Effector memory CD4-positive, alpha-beta T cell (primary cell): ENCODE measurements at places on chromosomes 4 and X.

- DNase-seq: no peak
Measured at GRCh38 chrX:112736310-112736709, 56.6 kb upstream of the LHFPL1 start.

GRCh38 chr4:1969928-1970723 lies 38.6 kb downstream of the NELFA start:
- DNase-seq: no peak

- DNase-seq: no peak
Measured at GRCh38 chr4:46715468-46715867, 193.6 kb downstream of the COX7B2 start.

DNA sequence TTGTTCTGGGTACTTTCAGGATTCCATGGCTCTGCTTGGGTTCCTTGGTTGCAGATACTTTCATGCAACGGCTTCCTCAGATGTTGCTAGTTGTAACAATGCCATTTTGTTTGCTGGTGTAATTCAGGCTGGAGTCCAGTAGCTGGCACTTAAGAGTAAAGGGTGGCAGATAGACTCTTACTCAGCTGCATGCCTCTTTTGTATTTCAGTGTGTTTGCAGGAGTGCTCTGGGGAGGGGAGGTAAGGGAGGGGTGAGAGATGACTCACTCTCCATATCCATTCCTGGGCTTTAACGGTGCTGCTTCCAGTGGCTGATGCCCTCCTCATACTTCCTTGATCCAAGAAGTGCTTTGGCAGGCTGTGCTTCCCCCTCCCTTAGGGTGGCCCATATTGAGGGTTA lies 155.2 kb downstream of the ZNF330 start:
- DNase-seq: no peak

DNA sequence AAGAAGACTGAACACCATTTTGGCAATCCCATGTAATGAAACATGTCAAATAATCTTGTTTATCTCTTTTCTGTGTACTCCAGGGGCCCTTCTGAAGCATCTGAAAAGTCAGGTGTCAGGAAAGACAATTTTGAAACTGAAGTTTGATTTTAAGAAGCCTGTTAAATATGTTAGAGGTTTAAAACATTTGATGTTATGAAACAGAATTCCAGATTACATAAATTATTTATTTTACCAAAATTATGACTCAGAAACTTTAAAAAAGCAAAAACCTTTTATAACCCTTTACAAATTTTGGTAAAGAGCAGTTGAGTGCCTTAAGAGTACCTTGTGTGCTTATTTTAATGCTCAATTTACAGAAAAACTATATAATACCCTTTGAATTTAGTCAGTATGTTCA lies 130.8 kb downstream of the PAPSS1 start:
- DNase-seq: no peak

DNA sequence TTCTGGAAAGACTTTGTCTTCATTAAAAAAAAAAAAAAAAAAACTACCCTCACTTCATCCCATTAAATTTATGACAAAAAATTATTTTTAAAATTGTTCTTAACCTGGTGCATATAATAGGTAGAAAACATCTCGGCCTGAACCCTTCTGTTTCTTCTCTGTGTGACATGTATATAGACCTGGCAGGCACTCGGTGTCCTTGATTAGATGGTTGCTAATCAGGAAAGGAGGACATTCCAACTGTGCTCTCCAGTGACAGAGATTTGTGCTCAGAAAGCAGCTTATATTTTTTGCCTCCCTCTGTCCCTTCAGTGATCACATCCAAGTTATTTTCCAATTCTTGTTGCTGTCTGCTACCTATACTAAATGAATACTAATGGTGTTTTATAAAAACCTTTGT lies 355.6 kb downstream of the CBLL2 start:
- no peak for DNase-seq
